ENCODE measurements at places on chromosomes 12 and 14.

DNA sequence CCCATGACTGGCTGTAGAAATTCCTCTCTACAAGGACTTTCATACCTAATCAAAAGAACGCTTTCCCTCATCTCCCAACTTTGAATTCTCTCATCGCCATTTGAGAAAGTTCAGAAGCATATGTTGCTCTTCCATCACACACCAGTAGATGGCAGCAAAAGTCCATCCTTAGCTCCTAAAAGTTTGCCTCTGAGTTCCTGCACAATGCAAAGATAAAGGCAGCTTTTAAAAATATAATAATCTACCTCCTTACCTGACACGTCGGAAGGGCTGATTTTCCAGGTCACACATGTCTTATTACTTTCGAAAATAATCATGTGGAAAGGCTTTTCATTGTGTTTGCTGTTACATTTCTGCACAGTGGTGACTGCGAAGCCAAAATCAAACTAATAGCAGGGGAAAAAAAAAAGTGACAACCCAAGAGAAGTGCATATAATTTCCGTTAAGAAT, 456.7 kb upstream of the SEL1L start:
- peak; percentile 36 for DNase-seq

GRCh38 chr12:26287671-26288381, 92.5 kb downstream of the SSPN start:
- DNase-seq, result no peak

DNA sequence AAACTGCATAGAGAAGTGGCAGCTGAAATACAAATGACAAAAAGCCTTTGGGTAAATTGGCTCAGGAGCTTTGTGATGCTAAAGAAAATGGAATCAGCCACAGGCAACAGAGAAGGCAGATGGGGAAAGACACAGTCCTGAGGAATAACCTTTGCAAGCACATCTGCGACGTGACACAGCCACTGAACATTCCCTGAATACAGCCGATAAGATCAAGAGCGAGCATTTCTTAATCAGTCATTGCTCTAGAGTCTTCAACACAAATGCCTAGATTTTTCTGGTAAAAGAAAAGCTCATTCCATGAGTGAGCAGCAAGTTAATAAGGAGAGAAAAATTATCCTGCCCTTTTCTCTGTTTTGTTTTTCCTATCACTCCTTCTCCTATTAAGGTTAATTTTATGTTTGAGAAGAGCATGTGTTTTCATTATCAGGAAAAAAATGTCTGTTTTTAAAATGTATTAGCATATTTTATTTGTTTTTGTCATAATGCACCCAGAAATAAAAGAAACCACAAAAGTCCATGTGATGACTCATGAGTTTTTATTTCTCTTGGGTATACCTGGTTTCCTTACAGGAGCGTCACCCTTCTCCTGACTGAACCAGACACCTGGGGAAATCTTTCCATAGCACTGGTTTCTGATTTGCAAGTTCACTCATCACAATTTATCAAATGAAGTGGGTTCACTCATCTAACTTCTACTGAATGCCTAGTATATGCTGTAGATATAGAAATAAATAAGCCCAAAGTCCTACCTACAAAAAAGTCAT, 45.4 kb upstream of the PCED1B start:
- no peak for DNase-seq

GRCh38 chr12:95218150-95219133, 835 bp downstream of the VEZT start:
- peak; percentile 61 for DNase-seq

DNA sequence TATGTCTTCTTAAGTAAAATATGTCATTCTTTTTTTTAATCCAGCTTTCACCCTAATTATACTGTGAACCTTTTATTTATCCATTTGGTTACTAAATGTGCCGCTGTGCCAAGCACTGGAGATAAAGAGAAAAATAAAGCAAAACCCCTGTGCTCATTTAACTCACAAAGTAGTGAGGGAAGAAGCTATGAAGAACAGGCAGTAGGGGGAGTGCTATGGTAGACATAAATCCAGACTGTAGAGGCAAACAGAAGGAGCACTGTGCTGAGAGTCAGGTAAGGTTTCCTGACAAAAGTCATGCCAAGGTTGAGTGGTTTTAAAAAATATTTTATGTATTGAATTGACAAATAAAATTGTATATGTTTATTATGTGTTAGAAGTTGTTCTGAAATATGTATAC, 188.5 kb upstream of the SYT10 start:
- DNase-seq, result no peak

DNA sequence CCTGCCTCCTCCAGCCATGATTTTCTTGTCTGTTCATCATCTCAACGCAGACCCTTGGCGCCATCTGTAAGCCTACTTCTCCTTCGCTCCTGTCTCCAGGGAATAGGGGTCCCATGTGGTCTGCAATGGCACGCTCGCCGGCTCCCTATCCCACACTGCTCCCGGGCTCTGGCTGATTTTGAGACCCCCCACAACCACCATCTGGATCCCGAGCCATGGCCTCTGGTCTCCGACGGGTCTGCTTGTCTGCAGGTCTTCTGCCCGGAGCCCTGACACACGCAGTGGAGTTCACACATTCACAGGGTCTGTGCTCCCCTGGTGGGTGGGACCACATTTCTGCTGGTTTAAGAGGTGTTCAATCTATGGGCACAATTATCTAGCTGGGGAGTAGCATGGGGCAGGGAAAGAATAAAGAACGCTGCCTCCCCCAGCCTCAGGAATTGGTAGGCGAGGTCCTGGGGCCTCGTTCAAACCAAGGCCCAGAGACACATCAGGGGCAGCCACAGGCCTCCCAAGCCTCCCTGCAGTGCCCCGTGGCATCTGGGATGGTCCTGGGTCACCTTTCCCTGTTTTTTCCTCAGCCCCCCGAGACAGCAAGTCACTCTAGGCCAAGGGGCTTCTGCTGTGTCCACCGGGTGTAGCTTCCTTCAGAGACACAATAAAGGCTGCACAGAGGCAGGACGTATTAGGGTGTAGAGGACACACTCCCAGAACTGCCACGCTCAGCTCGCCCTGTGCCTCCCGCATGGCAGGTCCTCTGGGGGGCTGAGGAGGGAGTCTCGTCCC, 21.5 kb downstream of the FZD10 start:
- no peak for DNase-seq

GRCh38 chr14:87108726-87109125, 884.3 kb downstream of the GALC start:
- DNase-seq, result no peak

GRCh38 chr14:60183741-60184140, 18.5 kb upstream of the DHRS7 start:
- no peak for DNase-seq

DNA sequence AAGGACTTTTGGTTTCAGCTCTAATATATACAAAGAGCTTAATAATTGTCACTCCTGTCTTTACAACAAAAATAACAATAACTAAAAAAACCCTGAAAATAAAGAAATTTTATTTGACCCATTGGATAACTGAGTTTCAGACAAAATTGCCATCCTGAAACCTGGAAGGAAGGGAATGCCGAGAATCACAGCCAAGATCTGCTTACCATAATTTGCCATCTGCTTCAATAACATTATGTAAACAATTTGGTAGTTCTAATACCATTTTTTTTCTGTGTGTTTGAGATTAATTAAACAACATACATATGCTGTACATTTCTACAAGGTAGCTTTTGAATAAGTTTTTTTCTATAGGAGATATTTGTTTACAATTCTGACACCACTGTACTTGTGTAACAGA, 596.3 kb upstream of the MGAT4C start:
- no peak for DNase-seq

- DNase-seq, result no peak
Observed at GRCh38 chr12:32420356-32420755, 21.0 kb downstream of the FGD4 start.

- no peak for DNase-seq
Observed at GRCh38 chr14:51356381-51356780, 116.3 kb downstream of the TMX1 start.

DNA sequence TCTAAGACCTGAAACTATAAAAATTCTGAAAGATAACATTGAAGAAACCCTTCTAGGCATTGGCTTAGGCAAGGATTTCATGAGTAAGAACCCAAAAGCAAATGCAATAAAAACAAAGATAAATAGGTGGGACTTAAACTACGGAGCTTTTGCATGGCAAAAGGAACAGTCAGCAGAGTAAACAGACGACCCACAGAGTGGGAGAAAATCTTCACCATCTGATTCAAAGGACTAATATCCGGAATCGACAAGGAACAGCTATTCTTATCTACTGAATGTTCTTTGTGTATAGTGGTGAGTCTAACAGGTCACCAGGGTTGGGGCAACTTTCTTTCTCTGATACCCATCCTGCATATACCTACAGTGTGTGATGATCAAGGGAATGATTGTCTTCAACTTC, 198.6 kb downstream of the CCDC91 start:
- DNase-seq, result no peak

DNA sequence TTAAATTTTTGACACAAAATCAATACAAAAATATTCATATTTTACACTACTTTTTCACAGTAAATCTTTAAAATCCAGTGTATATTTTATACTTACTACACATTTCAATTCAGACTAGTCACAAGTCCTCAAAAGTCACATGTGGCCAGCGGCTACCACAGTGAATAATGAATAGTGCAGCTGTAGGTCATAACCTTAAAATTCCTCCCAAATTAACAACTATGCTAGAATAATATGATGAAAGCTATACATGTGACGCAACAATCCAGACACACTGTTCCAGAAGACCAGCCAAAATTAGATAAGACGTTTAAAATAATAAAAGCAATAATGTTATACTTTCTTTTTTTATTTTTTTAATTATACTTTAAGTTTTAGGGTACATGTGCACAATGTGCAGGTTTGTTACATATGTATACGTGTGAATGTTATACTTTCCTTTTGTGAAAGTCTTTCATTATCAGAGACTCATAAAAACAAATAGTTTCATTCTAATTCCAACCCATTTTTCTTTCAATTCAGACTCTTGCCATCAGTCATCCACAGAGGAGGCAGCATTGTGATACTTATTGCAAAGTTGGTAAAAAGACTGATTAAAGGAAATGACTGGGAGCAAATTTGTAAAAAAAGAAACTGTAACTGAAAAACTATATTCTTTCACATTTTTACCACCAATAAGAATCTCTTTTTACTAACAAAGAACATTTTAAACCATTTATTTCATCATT, 67.0 kb downstream of the C2CD5 start:
- no peak for DNase-seq

- no peak for DNase-seq
Observed at GRCh38 chr12:95755261-95755865, 35.2 kb downstream of the NTN4 start.

- no peak for DNase-seq
Observed at GRCh38 chr12:11731042-11731357, 81.5 kb downstream of the ETV6 start.

DNA sequence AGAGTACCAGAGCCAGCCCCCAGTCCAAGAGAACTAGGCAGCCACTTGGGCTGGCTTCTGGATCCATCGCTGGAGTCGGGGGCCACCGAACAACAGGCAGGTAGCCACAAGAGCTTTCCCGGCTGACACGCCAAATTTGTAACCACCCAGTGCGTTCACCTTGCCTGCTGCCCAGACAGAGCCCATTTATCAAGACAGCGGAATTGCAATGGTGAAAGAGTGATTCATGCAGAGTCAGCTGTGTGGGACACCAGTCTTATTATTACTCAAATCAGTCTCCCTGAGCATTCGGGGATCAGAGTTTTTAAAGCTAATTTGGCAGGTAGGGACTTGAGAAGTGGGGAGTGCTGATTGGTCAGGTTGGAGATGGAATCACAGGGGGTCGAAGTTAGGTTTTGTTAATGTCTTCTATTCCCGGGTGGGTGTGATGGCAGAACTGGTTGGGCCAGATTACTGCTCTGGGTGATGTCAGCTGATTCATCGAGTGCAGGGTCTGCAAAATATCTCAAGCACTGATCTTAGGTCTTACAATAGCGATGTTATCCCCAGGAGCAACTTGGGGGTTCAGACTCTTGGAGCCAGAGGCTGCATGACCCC, 64.3 kb downstream of the PDE6H start:
- DNase-seq, result no peak

DNA sequence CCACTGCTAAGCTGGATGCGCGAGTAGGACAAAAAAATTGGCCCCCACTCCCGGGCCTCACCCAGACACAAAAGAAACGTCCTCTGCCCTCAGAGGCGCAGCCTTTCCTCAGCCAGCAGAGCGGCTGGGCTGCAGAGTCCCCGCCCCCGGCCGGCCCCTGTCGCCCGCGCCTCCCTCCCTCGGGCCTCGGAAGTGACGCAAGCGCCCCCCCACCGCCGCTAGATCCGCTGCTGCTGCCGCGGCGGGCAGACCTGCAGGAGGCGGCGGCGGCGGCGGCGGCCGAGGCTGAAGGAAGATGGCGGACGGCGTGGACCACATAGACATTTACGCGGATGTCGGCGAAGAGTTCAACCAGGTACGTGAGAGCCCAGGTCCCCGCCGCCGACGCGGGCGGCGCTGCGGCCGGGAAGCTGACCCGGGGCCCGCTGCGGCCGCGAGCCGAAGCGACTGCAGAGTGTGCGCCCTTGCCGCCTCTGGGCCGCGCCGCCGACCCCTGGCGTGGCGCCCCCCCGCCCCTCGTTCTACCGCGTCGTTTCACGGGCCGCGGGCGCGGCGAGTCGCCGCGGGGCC, at the start of gene CPSF6:
CPSF6 (plus strand) TSS at position 218 of the 570 bp plus-strand sequence; CDS start at position 296, 78 bp downstream.
- DNase-seq, result peak; percentile 94

DNA sequence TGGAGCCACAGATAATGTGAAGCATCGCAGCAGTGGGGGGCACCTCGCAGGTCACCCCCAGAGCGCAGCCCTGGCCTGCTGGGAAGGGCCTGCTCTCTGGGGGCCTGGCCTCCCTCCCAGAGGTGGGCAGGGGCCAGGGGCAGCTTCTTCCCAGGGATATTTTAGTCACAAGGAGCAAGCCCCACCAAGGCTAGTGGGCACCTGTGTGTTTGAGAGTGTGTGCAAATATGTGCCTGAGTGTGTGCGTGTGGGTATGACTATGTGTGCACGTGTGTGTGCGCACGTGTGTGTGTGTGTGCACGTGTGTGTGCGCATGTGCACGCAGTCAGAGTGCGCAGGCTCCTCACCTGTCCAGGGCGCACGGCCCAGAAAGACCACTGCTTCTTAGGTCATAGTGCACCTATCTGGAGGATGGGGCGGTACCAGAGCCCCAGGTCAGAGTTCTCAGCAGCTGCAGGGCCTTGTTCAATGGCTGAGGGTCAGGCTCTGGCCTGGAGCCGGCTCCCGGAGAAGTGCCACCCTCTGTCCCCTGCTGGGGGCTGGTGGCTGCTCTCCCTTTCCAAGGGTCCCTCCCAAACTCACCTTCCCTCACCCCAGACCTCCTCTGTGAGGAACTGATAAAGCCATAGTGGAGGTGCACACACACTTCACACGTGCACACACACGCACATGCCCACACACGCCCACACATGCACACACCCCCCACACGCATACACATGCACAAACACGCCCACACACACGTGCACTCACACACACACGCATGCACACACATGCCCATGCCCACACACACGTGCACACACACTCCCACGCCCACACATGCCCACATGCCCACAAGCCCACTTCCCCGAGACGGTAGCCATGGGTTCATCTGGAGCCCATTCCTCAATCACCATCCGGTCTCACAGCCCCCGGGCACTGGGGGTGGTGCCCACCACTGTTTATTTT, 128.5 kb downstream of the KIF26A start:
- no peak for DNase-seq

DNA sequence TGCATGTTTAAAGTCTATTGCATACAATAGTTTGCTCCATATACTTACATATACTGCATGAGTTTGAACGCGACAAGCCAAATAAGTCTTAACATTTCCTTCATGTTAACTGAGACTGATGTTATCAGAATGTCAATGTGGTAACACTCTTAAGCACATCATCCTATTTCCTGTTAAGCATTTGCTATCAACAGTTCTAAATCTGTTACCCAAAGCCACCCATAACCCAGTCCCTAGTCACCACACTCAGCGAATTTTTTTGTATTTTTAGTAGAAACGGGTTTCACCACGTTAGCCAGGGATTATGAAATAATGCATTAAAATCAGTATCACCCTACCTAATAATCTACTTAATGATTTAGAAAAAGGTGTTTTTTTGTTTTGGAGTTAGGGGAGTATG, 39.4 kb downstream of the HNRNPC start:
- DNase-seq, result no peak

Measured in CD4-positive, alpha-beta T cell treated with Interferon alpha-2 for 1 hour (primary cell).